ENCODE measurements at places on chromosomes 16 and 17.

GRCh38 chr17:76585033-76585648 lies 519 bp downstream of the ST6GALNAC2 start:
- peak; percentile 30 for DNase-seq

DNA sequence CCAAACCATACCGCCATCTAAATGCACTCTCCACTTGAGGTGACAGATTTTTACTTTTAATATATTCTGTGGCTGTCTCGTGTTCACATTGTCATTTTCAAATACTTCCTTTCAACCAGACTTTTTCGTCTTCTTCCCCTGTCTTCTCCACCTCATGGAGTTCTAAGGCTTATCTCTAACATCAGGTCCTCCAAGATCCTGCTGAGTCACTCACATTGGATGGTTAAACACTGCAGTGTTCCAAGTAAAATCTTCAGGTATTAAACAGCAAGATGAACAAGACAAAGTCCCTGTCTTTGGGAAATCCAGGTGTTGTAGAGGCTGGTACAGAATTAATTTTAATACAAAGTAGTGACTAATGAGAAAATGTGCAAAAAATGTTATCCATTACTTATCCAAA lies 330.2 kb upstream of the KIF2B start:
- DNase-seq, result no peak

DNA sequence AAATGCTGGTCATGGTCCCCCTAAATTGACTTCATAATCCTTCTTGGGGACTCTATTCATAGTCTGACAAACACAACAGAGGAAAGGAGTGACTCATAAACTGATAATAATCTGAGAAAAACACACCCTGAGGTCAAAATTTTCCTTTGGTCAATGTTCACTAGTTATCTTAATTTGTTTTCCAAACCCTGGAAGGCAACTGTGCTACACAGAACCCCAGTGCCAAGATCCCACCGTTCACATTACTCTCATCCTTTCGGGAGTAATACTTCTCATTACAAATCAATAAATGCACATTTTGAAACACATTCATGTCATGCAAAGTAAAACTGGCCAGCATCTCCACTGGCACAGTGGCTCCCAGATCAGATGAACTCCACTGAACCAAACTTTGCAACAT lies 23.2 kb downstream of the COIL start:
- DNase-seq, result no peak

DNA sequence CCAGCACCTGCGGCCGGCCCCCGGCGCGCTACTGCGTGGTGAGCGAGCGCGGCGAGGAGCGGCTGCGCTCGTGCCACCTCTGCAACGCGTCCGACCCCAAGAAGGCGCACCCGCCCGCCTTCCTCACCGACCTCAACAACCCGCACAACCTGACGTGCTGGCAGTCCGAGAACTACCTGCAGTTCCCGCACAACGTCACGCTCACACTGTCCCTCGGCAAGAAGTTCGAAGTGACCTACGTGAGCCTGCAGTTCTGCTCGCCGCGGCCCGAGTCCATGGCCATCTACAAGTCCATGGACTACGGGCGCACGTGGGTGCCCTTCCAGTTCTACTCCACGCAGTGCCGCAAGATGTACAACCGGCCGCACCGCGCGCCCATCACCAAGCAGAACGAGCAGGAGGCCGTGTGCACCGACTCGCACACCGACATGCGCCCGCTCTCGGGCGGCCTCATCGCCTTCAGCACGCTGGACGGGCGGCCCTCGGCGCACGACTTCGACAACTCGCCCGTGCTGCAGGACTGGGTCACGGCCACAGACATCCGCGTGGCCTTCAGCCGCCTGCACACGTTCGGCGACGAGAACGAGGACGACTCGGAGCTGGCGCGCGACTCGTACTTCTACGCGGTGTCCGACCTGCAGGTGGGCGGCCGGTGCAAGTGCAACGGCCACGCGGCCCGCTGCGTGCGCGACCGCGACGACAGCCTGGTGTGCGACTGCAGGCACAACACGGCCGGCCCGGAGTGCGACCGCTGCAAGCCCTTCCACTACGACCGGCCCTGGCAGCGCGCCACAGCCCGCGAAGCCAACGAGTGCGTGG lies 1.5 kb downstream of the NTN1 start:
- DNase-seq, result peak; percentile 40

DNA sequence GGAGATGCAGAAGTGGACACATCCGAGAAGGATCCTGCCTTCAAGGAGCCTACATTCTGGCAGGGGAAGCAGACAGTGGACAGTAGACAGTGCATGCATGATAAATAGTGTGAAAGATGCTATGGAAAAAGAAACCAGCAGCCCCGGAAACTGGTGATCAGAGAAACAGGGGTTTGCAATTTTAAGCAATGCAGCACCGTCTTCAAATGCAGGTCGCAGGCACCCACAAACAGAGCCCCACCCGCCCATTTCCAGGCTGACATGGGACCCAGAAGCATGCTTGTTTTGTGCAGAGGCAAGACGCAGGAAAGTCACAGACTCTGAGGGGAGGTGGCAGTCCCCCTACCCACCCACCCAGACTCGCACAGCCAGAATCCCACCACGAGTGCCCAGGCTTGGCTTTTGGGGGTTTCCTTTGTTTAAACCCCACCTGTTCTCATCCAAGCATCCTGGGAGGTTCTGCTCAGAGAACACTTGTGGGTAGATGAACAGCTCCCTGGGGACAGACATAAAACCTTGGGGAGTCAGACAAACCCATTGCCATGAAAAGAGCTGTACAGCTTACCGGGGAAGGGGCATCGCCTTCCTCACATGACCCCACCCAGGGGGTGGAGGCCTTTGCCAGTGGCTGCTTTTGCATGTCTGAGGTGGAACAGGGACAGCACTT lies 114.3 kb downstream of the MGAT5B start:
- no peak for DNase-seq

DNA sequence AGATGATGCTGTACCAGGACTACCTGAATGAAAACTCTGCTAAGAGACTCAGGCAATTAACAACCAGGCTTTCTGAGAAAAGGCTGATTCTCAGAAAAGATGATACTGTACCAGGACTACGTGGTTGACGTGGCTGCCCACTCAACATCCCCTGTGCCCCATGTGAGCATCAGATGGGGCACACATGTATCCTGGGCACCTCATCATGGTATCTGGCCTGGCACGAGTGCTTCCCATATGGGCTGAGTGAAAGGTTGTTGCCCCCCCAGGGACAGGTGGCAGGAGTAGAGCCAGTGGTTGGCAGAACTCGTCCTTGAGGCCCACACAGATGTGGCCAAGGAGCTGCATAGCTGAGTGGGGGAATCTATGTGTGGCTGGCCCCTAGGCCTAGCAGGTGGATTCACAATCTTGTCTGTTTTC lies 3.5 kb upstream of the CES4A start:
- DNase-seq, result no peak

DNA sequence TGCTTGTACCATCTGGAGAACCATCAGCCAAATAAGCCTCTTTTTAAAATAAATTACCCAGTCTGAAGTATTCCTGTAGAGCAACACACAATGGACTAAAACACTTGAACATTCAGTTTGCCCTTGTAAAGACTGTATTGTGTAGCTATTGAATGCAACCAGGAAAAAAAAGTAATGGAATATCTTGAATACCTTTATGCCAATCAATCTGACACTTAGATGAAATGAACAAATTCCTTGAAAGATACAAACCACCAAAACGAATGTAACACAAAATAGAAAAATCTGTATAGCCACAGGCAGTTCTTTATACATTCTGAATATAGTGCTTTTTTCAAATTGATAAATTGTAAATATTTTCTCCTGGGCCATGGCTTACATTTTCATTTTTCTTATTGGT lies 63.3 kb upstream of the KCNJ16 start:
- no peak for DNase-seq

- peak; percentile 15 for DNase-seq
Observed at GRCh38 chr16:28981517-28981916, 3.3 kb upstream of the LAT start.

DNA sequence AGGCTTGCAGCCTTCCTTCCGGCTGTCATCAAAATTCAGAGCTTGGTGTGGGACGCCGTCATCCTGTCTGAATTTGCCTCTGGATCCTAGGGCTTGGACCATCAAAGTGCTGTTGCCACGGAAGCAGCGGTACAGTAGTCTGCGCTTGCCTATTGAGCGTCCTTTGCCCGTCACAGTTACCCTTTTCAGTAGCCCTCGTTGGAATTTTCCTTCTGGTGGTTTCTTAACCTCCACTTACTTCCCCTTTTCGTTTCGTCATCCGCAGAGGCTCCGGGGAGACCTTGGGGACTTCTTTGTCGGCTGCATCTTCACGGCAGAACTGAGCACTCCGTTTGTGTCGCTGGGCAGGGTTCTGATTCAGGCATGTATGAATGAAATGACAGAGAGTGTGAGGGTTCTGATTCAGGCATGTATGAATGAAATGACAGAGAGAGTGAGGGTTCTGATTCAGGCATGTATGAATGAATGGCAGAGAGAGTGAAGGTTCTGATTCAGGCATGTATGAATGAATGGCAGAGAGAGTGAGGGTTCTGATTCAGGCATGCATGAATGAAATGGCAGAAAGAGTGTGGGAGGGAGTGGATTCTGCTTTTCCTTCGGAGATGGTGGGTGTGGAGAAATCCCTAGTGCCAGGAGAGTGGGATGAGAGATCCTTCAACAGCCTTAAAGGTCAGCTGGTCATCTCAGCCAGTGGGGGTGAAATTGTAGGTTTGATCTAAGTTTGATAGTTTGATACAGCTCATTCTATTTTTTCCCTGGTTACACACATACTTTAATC lies 8.0 kb downstream of the TLCD3A start:
- DNase-seq, result no peak

DNA sequence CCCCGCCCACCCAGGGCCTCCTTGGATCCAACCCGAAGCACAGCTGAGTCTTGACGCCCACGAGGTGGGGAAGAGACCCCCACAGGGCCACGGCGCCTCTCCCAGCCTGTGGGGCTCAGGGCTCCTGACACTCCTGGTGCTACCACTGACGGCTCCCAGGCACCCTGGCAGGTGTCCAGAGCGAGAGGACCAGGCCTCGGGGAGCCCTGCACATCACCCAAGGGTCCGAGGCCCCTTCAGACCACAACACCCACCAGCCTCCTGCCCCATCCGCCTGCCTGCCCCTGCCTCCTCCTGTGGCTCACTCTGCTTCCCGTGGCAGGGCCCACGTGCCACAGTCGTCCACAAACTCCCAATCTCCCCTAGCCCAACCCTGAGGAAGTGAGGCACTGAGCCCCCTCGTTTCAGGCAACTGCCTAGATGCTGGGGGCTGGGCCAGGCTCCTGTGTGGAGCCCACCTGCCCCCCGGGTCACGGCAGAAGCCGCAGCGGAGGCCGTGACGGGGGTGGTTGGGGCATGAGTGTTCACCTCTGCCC lies 28.3 kb upstream of the AATK start:
- DNase-seq, result no peak

DNA sequence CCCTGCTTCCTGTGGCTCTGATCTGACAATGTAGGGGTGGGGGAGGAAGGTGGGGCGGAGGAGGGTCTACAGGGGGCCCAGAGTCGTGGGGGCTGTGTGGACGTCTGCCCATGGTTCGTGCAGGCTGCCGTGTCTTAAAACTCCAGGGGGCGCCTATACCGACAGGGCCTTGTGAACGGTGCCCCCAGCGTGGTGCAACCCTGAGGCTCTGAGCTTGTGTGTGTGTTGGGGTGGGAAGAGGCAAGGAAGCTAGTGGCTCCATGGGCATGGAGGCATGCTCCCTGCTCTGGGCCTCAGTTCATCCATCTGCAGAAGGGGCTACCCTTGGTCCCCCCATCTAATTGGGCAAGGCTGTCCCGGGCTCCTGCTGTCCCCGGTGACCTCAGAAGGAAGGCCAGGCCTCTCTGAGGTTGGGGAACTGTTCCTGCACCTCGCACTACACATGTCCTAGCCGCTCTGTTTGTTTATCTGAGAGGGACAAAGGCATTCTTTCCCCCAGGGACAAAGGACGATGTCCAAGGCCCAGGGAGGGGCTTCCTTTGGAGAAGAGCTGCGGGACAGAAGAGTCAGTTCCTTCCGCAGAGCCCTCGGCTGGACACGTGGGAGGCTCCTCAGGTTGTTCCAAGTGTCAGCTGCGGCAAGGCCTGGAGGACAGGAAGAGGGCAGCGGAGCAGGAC lies 13.5 kb downstream of the CA4 start:
- peak; percentile 53 for DNase-seq

GRCh38 chr16:50685462-50686063 lies 4.5 kb upstream of the SNX20 start:
- DNase-seq, result no peak

DNA sequence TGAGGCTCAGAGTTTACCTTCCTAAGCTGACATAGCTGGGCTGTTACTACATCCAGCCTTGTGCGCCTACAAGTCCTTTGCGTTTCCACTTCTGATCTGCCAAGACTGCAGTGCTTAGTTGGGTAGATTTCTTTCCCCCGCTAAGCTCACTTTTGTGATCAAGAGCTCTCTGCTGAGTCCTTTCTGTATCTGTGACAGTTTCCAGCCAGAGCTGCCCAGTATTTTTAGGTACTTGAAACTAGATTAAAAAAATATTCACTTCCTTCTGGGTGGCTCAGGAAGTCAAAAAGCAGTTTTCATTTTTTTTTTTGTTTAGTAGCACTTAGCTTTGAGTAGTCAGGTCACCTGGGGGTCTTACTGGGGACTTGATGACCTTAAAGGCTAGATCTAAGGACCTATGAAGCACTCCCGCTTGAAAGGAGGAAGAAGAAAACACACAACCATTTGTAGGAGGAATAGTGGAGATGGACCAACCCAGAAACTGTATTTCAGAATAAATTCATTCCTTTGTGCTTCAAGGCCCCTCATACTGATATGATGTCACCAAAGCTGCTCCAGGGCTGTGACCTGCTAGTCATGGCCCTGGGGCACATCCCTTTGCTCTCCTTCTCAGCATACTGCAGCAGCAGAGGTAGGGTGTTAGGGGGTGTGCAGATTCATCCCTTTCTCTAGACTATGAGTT lies 75.6 kb upstream of the HNF1B start:
- no peak for DNase-seq

- no peak for DNase-seq
Observed at GRCh38 chr17:57860414-57860999, 10.7 kb upstream of the MRPS23 start.

- DNase-seq, result no peak
Observed at GRCh38 chr17:79982986-79983385, 52.7 kb downstream of the TBC1D16 start.

GRCh38 chr16:3004781-3005284 lies 7.9 kb upstream of the CLDN9 start:
- no peak for DNase-seq

DNA sequence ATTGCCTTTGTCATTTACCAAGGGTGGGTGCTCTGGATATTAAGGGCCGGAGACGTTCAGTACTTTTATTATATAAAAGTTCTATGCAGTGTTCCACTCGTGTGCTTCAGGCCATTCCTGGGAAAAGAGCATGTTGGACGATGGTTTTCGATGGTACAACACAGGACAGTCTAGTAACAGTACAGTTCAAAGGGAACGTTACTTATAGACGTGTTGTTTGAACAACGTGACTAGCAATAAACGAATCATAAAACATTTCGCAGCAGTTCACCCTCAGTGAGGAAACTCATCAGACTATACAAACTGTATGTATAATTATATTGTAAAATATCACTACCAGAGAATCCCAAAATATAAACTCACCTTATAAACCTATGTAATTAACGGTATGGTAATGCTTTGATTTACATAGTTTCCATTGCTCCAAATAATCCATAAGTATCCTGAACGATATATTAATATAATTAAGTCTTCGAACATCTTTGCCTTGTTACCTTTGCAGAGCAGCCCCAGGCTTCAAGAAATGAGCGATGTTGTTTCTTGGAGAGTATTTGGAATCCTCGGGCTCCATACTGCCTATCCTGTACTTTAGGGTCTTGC lies 589 bp downstream of the NMT1 start:
- DNase-seq, result no peak
